Central memory CD8-positive, alpha-beta T cell (primary cell): ENCODE measurements at places on chromosomes 5 and 9.

DNA sequence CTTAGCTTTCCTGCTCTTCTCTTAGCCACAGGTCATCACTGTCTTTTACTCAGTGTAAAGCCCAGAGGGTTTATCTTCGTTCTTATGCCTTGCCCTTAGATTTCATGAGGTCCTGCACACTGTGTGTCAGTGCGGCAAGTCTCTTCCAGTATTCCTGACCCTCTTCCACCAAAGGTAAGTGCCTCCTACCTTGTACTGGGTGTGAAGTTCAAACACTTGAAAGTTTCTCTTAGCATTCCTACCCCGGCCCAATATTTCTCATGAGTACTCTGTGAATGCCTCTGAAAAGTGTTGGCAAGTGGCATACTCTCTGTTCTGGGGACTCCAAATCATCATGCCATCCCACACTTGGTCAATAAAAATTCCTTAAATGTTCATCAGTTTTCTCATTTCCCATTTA lies 37.4 kb downstream of the FBXO4 start:
- DNase-seq = no peak

GRCh38 chr5:89095341-89095740 lies 212.4 kb upstream of the MEF2C start:
- no peak for DNase-seq

DNA sequence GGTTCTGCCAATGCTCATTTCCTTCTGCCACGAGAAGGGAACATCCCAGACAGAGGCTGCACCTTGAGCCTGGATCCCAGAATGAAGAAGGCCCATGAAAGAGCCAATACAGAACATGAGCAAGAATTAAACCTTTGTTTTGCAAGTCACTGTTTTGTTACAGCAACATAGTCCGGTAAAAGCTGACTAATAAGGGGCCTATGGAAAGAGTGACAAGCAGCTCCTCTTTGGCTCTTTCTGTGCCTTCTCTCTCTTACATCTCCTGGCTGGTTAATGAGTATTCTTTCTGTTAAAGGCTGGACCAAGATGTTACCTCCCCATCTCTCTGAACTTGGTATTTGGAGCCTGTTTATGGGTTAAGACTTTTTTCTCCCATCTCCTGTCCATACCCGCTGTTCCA lies 10.8 kb downstream of the GFRA3 start:
- no peak for DNase-seq

DNA sequence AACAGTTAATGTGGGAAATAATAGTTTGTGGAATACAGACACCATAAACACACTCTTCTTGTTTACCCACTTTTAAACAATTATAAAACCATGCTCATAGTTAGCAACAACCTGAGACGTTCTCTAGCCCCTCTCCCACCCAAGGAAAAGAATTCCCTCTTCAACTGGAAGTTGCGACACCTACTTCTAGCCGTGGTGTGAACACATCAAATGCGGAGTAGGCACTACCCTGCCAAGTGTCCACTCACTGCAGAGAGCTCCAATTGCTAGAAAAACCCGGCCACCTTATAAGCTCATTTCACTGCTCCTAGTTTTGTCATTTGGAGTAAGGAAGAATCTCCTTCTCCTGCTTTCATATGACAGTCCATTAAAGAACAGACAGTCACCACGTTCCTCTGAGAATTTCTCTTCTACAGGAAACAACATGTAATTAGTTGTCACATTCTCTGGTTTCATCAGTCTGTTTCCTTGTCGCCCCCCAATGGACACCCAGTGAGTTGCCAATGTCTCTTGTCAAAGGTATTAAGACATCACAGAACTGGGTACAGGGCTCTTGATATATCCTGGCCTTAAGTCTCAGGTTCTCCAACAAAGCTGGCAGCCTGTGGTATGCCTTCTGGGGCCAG lies 47.3 kb downstream of the PRLR start:
- no peak for DNase-seq

DNA sequence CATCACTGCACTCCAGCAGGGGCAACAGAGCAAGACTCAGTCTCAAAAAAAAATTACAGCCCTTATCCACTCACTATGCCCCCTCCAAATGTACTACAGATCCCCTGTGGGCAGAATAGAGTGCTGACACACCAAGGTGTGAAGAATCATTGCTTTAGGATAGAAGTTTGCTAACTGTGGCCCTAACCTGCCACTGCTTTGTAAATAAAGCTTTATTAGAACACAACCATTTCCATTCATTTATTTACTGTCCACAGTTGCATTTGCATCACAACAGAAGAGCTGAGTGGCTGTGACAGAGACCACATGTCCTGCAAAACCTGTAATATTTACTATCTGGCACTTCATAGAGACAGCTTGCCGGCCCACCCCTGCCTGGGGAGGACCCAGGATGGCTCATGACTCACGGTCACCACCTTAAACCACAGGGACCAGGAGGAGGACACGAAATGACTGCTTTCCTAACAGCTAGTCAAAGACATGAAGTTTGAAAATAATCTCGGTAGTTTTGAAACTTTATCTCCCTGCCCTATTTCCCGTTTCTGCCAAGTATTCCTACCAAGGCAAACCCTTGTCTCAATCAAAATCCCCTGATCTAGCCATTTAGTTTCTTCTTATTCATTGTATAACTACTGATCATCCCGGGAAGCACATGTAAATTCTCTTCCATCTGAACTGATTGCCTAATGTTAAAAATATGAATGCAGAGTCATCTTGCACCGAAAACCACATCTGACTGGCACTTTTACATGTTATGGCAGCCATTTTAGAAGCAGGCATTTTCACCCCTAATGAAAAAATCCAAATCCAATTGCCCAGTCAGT lies 206.1 kb downstream of the SLIT3 start:
- DNase-seq = no peak

DNA sequence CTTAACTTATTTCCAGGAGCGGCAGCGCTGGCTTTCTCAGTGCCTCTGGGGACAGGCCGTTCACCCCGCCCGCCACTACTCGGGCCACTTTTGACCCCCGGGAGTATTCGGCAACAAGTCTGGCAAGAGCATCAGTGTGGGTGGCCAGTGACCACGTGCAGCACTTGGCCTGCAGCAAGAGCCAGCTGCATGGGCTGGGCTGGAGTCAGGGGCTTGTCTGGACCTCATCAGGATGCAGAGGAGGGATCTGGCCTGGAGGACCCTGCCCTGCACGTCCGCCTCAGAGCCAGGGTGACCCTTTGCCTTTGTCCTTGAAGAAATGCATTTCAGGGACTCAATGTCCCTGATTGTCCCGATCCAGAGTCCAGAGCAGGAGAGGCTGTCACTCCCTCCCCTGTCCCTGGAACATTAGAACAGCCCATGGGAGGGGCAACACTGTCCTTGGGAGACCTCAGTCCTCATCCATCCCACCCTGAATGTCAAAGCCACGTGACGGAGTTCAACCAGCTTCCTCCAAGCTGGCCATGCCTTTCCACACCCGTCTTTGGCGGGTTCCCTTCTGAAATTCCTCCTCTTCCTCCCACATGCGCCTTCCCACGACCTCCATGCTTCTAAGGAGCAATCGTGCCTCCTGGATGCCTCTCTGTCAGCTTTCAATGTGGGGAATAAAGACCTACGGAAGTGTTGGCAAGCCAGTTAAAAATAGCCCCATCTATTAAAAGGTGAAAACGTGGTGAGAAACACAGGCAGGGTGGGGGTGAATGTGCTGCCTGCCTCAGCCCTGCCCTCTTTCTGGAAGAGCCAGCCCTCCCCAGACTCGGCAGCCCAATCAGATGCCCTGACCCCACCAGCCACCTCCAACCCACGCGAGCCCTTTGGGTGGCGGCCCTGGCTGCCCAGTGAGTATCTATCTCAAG lies 99.0 kb downstream of the OLFM1 start:
- no peak for DNase-seq

- no peak for DNase-seq
Observed at GRCh38 chr5:58677650-58678049, 94.8 kb downstream of the RAB3C start.

DNA sequence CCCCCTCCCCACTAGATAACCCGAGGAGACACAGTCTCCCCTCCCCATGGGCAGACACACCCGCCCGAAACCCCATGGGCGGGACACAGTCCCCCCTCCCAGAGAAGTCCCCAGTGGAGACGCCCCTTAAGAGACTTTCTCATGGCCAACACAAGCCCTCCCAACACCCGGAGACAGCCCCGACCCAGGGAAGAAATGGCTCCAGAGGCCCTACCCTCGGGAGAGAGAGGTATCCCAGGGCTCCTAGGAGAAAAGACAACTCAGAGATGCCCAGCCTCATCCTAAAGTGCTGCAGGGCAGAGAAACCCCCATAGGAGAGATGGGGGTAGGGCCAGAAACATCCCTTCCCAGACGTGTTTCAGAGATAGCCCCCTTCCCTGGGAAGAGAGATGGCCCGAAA lies 27.4 kb downstream of the PCDH1 start:
- DNase-seq = no peak

- no peak for DNase-seq
Observed at GRCh38 chr9:96031366-96031824, 155.9 kb downstream of the ERCC6L2 start.

- DNase-seq = no peak
Observed at GRCh38 chr9:26157411-26157810, 479.2 kb upstream of the TUSC1 start.

DNA sequence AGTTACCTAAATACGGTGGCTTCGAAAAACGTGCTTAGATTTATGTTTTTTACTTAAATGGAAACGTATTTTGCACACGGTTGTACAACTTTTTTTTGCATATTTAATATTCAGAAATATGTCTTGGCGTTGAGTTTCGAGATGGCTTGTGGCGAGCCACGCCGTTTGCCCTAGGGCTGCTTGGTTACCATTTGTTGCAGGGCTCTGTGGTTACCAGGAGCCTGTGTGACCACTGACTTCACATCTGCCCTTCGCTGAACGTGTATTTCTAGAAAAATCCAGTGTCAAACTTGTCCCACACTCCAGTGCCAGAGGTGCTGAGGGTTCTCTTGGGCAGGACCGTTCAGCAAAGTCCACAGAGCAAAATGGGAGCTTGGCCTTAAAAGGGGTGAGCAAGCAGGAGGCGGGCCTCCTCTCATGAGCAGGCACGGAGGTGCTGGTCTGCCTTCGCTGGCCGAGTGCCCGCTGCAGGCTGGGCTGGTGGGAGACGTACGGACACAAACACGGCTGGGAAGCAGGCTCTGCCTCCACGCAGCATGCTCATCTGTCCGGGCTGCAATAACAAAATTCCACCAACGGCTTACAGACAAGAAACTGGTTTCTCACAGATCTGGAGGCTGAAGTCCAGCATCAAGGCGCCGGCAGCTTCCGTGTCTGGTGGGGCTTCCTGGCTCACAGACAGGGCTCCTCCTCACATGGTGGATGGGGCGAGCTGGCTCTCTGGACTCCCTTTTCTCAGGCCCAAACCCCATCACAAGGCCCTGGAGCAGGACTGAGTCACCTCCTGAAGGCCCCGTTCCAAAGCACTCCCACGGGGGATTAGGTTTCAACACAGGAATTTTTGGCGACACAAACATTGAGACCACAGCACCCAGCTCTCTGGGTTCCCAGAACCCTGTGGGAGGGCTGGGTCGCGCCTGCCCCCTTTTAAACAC lies 5.4 kb downstream of the MRPL36 start:
- no peak for DNase-seq

GRCh38 chr5:73381590-73382400 lies 66.8 kb downstream of the FOXD1 start:
- DNase-seq = no peak

GRCh38 chr5:177972613-177973012 lies 23.4 kb downstream of the PROP1 start:
- no peak for DNase-seq

DNA sequence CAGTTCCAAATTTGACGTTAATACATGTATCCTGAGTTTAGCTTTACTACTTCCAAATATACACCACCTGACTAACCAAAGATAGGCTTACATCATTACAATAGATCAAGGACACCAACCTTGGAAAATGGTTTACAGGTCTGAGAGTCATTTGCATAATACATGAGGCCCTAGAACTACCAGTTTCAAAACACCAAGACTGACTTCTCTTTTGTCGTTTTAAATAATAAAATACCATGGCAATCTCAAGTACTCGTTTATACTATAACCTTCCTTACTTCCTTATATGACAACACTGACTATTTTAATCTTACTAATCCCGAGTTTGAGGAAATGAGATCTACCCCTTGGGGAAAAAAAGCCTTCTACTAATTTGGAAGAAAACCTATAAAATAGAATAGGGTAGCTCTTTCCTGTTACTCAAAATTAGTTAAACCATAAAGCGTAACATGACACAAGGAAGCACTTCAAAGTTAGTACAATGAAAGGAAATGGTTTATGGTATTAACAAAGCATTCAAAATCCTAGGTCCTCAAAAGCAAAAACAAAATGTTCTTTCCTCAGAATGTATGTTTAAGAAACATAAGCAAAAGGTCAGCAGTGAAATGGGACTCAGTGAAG lies 42.1 kb downstream of the UBQLN1 start:
- no peak for DNase-seq

GRCh38 chr9:4674783-4675182 lies 4.6 kb upstream of the CDC37L1 start:
- DNase-seq = no peak

GRCh38 chr9:14967450-14968321 lies 57.5 kb upstream of the FREM1 start:
- DNase-seq = no peak

GRCh38 chr5:98769210-98769958 lies 4.1 kb upstream of the RGMB start:
- DNase-seq = no peak

GRCh38 chr9:127935765-127936221 lies 1.9 kb downstream of the DPM2 start:
- no peak for DNase-seq

DNA sequence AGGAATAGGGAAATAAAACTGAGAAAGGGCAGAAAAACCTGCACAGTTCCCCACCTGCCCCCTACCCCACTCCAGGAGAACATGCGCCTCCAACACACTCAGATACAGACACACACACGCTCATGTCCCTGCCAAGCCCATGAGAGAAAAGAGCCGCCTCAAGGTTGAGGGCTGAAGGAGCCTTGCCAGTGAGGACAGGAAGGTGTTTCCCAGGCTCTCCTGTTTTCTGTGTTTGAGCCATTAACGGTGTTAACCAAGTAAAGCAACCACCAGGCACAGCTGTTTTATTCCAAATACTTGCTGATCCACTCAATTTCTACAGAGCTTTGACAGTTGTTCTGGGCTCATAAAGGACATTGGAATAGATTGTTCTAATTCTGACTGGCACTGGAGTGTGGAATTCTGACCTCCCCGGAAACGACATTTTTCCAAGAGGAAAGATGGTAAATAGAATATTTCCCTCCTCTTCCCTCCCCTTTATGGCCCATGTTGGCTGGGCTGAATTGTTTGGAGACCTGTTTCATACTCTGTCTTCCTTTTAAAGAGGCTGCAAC lies 238.0 kb downstream of the DMAC1 start:
- no peak for DNase-seq
